ENCODE measurements at places on chromosomes 4 and X. TPM values are rescaled to one million over a fixed set of nuclear protein-coding genes. Genes with fewer than 3 reads are reported as not detected.

DNA sequence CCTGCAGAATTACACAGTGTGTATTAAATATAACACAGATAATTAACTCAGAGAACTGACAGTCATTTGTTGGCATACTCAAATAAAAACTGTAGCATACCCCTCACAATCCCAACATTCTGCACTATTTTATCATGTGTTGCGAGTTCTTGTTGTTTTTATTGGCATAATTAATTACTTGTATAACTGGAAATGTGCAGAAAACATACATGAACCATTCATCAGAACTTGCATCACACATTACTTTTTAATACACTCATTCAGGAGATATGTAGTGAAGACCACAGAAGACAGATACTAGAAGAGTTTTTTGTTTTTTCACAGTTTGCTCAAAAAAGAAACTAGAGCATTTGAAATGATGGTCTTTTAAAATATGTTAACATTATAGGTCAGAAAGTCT is 74.6 kb upstream of the NEIL3 start:
- no peak for ATAC-seq

DNA sequence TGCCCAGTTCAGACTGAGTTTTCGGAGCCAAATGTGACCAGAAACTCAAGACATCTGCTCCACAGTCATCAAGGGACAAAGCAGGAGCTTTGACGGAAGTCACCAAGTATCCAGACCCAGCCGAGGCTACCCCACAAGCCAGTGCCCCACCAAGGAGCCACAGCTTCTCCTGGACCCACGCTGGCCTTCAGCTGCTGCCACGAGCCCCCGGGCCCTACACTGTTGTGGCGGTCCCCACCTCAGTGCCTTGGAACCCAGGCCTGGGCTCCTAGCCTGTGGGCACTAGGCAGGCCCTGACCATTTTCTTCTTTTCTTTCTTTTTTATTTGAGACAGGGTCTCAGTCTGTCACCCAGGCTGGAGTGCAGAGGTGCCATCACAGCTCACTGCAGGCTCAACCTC is 82.1 kb upstream of the NKX1-1 start:
- ATAC-seq, result no peak

Gene SLC10A7
- 13.2 TPM for total RNA-seq

DNA sequence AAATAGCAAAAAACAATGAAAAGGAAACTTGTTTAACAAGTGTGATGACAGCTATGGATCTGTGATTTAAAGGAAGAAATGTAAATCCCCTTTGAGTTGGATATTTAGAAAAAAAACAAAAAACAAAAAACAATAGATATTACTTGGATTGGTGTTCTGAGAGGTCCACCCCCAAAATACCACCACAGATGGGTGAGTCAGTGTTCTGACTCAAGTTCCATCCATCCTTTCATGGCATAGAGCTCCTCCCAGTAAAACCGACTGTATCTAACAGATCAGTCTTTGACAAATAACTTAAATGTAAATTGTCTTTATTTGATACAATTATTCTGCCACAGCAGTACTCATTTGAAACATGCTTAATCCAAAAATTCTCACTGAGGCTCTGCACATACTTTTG is 27.4 kb downstream of the TMPRSS11B start:
- ATAC-seq, result no peak

Gene POLN
- total RNA-seq, result 2.6 TPM

Gene MED12
- total RNA-seq, result 20.2 TPM

Data from motor neuron (in vitro differentiated cells).